ENCODE measurements at places on chromosomes 1 and 21.
A peak's percentile ranks its signal among the peaks of the same experiment; 100 is the strongest.

- DNase-seq = peak; percentile 73
These were observed 32.3 kb downstream of the SLC66A1 start for GRCh38 chr1:19344372-19344810.

DNA sequence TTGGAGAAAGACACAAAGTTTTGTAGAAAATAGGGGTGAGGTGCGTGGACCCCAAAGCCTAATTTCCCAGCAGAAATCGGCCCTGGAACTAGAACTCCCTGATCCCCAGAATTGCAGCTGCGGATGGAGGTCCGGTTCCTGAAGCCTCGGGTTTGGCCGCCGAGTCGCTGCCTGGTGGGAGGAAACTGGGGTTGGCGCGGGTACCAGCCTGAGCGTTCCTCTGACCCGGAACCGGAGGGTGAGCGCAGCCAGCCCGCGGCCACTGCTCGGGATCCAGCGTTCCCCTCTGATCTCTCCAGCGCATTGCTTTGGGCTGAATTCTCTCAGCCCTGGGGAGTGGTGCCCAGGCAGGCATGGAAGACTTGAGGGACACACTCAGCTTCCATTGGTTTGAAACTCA, 1.6 kb downstream of the ST6GALNAC5 start:
- DNase-seq = no peak

- DNase-seq = no peak
These were observed 23.3 kb downstream of the H3-3A start for GRCh38 chr1:226085675-226086285.

DNA sequence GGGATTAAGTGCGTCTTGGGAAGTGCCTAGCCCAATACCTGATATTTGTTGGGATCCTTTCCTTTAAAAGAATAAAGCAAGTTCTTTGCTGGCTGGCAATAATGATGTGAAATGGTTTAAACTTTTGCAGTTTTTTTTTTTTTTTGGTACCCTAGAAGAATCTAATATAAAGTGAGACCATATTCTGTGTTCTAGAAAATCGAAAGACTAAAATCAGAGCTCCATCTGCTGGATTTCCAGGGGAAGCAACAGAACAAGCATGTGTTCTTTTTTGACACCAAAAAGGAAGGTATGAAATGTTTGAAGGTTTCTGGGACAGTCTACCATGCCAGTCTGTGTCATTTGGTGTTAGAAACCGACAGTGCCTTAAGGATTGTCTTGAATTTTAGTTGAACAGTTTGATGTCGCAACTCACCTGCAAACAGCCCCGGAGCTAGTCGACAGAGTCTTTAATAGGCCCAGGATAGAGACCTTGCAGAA, 6.4 kb downstream of the UTP11 start:
- no peak for DNase-seq

GRCh38 chr1:218303176-218303879, 18.2 kb downstream of the RRP15 start:
- DNase-seq = no peak

DNA sequence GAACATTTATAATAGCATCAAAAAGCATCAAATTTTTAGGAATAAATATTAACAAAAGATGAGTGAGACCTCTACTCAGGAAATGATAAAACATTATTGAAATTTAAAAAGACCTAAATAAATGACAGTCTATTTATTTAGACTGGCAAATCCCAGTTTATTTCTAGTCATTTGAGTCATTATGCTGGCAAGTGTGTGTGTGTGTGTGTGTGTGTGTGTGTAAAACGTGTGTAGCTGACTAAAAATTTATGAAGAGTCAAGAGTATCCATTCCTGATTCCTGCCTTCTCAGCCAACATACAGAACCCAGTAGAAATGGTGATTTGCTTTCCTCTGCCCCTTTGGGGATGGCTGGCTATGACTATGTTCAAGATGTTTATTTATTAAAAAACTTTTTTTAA, 46.2 kb downstream of the OSBPL9 start:
- no peak for DNase-seq

GRCh38 chr1:30712583-30712982, 10.8 kb downstream of the MATN1 start:
- no peak for DNase-seq

GRCh38 chr1:84163123-84163931, 19.3 kb downstream of the PRKACB start:
- no peak for DNase-seq

DNA sequence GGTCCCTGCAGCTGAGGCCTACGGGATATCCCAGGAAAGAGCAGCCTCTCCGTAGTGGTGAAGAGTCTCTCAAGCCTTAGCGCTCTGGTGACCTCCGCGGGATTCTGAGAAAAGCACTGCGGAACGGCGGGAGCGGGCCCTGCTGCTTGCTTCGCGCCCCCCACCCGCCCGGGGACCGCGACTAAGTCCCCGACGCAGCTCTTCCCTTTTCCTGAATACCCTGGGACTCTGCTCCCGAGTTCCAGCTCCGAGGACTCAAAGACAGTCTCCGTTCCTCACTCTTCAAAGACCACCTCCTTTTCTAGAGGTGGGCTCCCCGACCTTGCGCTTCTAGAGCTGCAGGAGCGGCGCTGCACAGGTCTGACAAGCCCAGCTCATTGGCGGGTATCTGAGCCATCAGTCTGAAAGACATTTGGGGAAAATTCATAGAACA, 3.6 kb upstream of the PRRX1 start:
- DNase-seq = no peak

GRCh38 chr1:198014355-198014754, 97.2 kb downstream of the LHX9 start:
- DNase-seq = no peak

- DNase-seq = peak; percentile 80
These were observed 14.1 kb downstream of the HENMT1 start for GRCh38 chr1:108646648-108647269.

GRCh38 chr1:150763018-150763417, 2.6 kb downstream of the CTSS start:
- DNase-seq = no peak

GRCh38 chr1:234611847-234612351, 1.9 kb upstream of the IRF2BP2 start:
- peak; percentile 45 for DNase-seq

- no peak for DNase-seq
These were observed 3.4 kb downstream of the ZNF669 start for GRCh38 chr1:247100676-247101279.

GRCh38 chr1:109543988-109544735, 4.3 kb upstream of the GNAI3 start:
- peak; percentile 18 for DNase-seq

DNA sequence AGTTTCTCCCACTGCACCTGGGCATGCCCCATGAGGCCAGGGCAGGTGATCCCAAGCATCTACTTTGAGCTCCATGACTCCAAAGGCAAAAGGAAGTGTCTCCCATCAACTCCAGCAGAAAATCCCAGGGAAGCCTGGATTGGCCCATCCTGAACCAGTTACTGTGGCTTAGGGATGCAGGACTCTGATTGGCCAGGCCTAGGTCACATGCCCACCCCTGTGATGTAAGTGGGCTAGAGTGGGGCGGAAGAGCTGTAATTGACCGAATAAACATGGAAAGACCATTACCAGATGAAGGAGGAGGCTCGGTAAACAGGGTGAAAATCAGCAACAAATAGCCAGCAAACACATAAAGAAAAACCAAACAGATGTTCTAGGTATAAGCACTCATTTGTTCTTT, 45.2 kb downstream of the MATN1 start:
- no peak for DNase-seq

- DNase-seq = peak; percentile 27
These were observed 128.7 kb upstream of the DPYD start for GRCh38 chr1:98049370-98050135.

GRCh38 chr1:90969241-90969640, 52.6 kb downstream of the ZNF644 start:
- no peak for DNase-seq

GRCh38 chr1:227893300-227893948, 54.3 kb downstream of the WNT9A start:
- peak; percentile 14 for DNase-seq

DNA sequence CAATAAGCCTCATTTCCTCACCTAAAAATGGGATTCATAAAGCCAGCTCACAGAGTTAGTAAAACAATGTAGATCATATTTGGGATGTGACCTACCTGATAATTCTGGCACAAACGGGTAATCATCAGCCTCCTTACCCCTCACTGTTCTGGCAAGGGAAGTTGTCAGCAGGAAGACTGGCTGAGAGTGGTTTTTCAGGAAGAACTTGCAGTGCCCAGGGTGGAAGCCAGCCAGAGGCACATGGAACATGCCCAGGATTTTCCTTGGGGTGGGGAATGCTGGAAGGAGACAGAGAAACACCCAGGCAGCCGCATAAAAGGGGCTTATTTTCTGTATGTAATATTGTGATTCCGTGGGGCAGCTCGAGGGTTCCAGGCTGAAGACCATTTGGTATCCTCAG, 7.7 kb upstream of the SLC5A9 start:
- DNase-seq = no peak

GRCh38 chr1:219324629-219325367, 151.1 kb downstream of the LYPLAL1 start:
- DNase-seq = no peak

GRCh38 chr21:40845441-40845995, 1.4 kb downstream of the DSCAM start:
- DNase-seq = no peak

DNA sequence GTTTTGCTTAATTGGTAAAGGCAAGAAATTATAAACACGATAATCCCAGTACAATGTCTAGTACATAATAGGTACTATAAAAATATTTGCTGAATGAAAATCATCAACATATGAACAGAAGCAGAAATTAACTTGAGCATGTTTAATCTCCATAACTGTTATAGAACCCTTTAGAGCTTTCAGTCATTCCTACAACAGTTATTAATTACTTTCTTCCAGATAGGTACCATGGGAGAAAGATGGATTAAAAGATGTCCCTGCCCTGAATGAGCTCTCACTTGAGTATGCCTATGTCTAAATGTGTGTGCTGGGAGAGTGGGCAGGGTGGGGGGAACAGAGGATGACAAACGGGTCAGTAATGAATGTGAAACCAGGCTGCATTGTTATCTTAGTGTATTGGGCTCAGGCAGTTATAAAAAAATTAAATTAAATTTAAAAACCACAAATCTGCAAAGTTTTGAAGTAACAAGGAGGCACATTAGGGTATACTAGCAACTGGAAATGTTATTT, 2.4 kb downstream of the EPS15 start:
- DNase-seq = no peak

DNA sequence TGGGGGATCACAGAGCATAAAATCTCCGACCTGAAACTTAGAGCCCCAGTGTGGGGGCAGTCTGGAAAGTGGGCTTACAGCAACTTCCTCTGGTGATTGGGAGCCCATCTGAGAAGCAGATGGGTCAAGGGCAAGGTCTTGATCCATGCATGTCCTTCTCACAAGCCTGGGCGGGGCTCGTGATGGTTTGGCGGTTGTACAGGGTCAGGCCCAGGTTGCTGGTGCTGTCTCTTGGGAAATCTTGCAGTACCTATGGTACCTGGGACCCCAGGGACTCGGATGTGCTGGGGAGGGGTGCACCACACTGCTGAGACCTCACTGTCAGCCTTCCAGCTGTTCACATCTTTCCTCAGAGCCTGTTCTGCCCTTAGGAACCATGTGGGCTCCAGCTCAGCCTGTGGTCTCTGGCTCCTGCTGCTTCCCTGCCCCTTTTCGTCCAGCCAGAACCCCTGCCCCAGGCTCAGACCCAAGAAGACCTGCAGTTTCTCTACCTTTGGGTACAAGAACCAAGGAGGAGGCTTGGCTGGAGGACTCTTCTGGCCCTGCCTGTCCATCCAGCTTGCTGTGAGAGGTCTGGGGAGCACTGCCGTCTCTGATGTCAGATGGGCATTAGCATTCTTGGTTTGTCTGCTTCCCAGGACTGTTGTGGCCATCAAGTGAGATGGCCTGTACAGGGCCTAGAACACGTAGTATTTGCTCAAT, 24.5 kb downstream of the WNT4 start:
- no peak for DNase-seq

GRCh38 chr1:62356257-62356835, 37.1 kb upstream of the KANK4 start:
- DNase-seq = no peak

DNA sequence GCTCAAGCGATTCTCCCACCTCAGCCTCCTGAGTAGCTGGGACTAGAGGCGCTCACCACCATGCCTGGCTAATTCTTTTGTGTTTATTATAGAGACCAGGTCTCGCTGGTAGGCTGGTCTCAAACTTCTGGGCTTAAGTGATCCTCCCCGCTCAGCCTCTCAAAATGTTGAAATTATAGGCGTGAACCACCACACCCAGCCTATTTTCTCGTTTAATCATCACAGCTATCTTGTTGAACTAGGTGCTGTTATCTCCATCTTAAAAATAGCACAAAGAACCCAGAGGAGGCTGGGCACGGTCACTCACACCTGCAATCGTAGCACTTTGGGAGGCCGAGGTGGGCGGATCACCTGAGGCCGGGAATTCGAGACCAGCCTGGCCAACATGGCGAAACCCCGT, 28.1 kb downstream of the COL16A1 start:
- no peak for DNase-seq

GRCh38 chr1:108719656-108720435, 7.1 kb downstream of the FNDC7 start:
- no peak for DNase-seq

GRCh38 chr1:16326833-16327404, 25.4 kb downstream of the FBXO42 start:
- no peak for DNase-seq

GRCh38 chr1:63063367-63063766, 259.0 kb upstream of the FOXD3 start:
- no peak for DNase-seq

DNA sequence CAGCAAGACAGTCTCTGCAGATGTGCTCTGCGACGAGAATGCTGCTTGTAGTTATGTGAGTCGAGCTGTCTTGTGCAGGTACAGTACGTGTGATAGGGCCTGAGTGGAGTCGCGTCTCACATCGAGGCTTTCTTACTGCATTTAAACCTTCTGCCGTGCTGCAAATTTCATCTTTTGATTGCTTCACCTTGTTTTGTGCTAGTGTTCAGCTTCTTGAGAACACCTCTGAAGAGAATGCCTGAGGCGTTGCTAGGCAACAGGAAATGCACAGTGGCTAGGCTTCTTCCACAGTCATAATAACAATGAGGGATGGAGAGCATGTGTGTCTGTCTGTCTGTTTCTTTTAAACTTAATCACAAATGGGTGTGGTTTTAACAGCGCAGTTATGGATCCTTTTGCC, 52.9 kb downstream of the MRPS6 start:
- DNase-seq = no peak

DNA sequence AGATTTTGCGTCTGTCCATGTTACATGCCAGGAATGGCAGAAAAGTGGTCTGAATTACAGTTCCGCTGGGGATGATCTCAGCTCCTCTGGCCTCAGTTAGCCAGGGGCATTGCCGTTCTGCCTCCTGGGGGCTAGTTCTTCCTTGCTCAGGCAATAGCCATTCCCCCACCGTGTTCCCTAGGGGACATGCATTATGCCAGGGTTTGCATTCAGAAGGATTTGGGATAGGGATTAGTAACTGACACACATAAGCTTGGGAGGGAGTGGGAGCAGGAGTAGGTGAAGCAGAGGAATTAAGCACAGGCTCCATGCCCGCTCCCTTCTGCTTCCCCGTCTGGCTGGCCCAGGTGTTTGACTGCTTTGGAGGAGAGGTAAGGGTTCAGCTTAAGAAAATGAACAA, 12.7 kb downstream of the LRRC71 start:
- DNase-seq = no peak

Data from stimulated activated CD8-positive, alpha-beta memory T cell treated with anti-CD3 and anti-CD28 coated beads, Interleukin-4, amount 100 ng/mL, for 48 hours (primary cell).